ENCODE measurements at places on chromosomes 13 and 19.
A peak's percentile ranks its signal among the peaks of the same experiment; 100 is the strongest.

- no peak for DNase-seq
These were observed 71.9 kb downstream of the FLT1 start for GRCh38 chr13:28423010-28423409.

GRCh38 chr19:37095859-37096258 lies 17.6 kb downstream of the ZNF420 start:
- DNase-seq, result no peak

DNA sequence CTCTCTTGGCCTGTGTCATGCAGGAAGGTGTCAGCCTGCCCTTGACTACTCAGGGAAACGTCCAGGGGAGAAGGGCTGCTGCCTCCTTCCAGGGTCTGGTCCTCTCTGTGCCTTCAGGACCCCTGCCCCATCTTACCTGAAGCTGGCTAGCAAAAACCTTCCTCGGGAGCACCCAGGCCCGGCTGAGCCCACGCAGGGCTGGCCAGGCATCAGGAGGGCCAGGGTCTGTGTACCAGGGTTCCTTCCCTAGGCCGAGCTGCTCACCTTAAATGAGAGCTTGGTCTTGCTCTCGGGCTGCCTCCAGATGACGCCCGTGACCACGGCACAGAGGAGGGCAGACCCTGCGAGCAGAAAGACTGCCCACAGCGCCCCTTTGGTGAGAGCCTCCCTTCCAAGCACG lies 78.6 kb downstream of the SLC7A1 start:
- no peak for DNase-seq

DNA sequence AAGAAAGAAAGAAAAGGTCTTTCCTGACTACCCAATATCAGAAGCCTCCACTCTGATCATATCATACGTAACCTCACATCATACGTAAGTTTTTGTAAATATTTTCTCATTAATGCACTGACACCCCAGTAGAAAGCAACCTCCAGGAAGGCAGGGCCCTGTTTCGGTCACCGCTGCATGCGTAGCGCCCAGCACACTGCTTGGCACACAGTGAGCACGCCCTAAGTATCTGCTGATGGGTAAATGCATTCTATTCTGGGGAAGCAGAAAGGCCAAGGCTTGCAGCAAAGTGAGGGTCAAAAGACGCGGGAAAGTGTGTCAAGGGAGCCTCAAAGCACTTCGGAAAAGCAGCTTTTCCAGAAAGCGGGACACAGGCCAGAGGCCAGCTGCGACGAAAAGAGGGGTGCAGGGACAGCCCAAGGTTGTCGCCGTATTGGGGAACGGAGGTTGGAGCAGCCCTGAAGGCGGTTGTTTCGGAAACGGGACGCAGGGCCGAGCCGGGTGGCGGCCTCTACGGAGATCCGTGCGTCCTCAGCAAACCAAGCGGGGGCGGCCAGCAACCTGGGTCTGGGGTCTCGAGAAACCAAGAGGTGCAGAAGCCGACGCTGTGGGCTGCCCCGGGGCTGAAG lies 463 bp downstream of the SUGP1 start:
- no peak for DNase-seq

DNA sequence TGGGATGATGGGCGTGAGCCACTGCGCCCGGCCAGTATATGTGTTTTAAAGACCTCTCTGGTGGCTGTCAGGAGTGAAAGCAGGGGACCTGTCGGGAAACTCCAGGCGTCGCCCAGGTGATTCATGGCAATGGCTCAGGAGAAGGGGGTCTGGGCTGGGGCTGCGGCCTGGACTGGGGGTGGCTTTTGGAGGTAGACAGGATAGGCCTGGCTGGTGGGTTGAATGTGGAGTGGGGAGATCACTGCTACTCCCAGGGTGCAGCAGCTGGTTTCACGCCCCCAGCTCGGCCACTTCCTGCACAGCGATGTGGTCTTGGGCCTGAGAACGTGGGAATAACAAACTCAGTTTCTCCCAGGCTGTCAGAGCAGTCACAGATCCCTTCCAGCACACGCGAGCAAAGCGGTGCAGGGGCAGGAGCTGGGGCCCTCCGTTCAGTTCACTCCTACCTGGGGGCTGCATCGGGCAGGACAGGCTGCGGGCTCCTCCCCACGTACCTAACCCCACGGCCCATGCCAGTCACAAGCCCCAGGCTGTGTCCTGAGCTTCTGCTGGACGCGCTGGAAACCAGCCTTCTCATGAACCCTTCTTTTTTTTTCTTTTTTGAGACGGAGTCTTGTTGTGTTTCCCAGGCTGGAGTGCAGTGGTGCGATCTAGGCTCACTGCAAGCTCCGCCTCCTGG lies 18.9 kb downstream of the KDM4B start:
- no peak for DNase-seq

GRCh38 chr13:46015366-46015765 lies 37.2 kb downstream of the ZC3H13 start:
- DNase-seq, result no peak

- peak; percentile 54 for DNase-seq
These were observed 3.5 kb upstream of the NAPSA start for GRCh38 chr19:50368649-50369570.

GRCh38 chr13:75102001-75102716 lies 379.8 kb downstream of the TBC1D4 start:
- no peak for DNase-seq

- no peak for DNase-seq
These were observed 5.9 kb downstream of the RTBDN start for GRCh38 chr19:12828494-12828893.

DNA sequence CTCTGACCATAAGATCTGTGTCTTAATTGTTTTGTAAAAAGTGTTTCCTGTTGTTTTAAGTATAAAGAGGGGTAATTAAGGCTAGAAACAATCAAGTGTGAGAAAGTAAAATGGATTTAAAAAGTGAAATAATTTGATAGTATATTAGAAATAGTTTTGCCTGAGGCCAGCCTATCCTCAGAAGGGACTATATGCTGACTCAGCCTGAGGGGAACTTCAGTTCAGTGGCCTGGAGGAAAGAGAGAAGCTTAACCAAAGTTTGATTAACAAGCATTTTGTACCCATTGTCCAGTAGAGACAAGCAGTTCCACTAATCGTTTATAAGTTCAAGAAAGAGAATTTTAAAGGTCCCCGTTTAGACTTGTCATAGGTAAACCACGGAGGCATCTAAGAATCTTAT lies 1793.2 kb upstream of the PRR20A start:
- DNase-seq, result no peak

- no peak for DNase-seq
These were observed 55.1 kb upstream of the NBEA start for GRCh38 chr13:34886987-34887386.

DNA sequence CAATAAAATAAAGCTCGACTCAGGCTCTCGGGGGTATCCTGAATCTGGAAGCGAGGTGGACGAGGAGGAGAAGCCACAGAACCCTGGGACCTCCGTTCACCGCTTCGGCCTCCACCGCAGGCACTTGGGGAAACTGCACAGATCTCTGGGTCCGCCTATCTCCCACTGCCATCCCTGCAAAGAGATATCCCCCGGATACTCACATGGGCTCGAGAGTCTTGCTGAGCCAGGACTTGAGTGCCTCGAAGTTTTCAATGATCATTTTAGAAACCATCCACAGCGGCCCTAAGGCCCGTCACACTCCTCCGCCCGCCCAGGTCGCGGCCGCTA lies 589 bp downstream of the RBM26 start:
- no peak for DNase-seq

GRCh38 chr13:50214514-50214913 lies 199.3 kb downstream of the KCNRG start:
- no peak for DNase-seq

DNA sequence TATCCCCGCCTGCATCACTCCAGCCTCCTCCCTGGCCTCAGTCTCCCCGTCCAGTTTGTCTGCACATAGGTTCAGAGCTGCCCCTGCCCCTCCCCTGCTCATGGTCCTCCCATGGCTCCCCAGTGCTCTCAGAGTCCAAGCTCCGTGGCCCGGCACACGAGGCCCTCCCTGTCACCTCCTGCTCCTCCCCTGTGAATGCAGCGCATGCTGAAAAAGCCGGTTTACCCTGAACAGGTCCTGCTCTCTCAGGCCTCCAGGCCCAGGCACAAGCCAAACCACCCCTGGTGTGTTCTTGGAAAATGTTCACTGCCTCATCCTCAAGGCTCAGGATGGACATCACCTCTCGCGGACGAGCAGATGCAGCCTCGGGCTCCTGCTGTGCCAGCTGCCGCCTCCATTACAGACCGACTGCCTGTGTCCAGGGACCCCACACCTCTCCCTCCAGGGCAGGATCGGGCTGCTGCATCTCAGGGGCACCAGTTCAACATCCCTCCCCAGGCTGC lies 13.0 kb downstream of the EMP3 start:
- DNase-seq, result no peak

DNA sequence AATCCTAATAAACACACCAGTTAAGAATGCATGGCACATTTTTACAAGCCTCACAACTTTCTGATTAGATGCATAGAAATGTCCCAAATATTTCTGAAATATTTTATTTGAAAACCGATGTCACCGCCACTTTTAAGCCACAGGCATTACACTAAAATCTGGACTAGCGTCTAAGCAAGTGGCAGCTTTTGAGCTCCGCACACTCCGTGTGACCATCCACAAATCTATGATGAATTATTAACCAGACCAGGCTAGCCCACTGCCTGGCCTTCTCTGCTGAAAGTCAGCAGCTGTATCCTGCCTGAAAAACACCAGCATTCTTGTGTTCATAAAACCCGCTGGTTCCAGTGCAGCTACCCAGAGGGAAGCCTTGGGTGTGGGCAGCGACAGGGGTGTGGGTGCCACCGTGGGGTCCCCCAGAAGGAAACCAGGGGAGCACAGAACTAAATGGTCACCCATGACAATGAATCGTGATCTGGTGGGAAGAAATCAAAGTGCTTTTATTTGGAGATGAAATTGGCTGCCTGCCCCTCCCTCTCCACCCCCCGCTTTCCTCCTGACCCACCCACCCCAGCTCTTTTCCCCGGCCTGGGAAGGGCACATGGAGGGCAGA lies 13.8 kb downstream of the RASA3 start:
- no peak for DNase-seq

Measured in activated T-helper 1 cell treated with Interleukin-2 at 50 U/mL for 16 hours (primary cell).